Hypothalamus (tissue), 51 donors: ENCODE measurements at places on chromosomes 3 and 15.

GRCh38 chr15:66066005-66066404 lies 187.5 kb downstream of the MEGF11 start:
- no peak for DNase-seq

- no peak for DNase-seq
These were observed 533.0 kb upstream of the SEMA6D start for GRCh38 chr15:47184003-47184907.

DNA sequence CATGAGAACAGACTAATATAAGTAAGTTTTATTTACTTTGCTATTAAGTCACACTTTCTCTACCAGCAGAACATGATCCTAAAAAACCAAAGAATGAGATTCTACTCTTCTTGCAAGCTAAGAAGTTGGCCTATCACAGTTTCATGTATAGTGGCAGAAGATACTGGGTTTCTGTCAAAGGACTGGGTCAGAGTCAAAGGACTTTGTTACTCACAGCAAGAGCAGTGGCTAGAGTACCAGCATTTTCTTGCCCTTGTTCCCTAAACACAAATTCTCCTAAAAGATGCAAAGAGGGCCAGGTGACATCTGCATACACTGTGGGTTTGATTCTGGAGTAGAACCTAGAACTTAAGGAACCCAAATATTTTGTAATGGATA lies 105.2 kb downstream of the CBLB start:
- DNase-seq: no peak

DNA sequence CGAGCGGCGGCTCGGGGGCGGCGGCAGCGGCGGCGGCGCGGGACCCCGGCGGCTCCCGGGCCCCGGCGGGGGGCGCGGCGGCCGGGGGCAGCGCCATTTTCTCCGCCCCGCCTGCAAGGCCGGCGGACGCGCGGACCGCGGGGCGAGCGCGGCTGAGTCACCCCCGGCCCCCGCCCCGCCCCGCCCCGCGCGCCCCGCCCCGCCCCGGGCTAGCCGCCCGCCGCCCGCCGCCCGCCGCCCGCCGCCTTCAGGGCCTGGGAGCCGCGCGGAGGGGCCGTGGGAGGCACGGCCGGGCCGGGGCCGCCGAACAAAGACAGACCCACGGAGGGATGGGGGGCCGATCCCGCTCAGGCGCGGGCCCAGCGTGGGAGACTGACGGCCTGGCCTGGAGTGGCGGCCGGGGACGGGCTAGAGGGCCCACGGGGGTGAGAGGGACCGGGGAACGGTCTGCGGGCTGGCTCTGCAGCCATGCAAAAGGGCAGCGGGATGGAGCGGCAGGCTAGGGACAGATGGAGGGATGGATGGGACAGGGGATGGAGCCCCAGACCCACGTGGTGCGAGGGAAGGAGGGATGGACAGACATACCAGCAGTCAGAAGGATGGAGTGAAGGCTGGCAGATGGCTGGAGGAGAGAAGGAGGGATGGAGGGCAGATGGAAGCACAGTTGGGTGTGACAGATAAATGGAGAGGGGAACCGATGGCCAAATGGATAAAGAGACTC lies at the start of gene EIF4E3:
Gene EIF4E3 (minus strand): TSS at position 132 of the 721 bp plus-strand sequence. CDS start 35 bp downstream, at position 97.
- peak; percentile 16 for DNase-seq

DNA sequence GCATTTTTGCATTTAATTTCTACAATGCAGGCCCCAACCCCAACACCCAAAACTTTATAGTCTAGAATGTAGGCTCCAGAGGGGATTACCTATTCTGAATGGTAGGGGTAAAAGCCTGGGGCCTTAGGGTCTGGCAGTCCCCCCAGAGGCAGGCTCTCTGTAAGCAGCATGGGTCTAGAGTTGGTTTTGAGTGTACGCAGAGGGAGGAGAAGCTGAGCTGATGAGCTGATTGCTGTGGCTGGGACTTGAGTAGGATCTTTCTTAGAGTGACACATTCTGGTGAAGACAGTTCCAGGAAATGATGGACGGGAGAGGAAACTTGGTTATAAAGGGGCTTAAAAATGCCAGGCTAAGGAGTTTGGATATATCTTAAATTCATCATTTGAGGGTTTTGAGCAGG lies 2.1 kb downstream of the LPP start:
- DNase-seq: no peak

GRCh38 chr15:23387621-23388190 lies 33.2 kb downstream of the GOLGA8S start:
- DNase-seq: no peak

GRCh38 chr15:99187936-99188335 lies 61.4 kb downstream of the TTC23 start:
- DNase-seq: no peak

DNA sequence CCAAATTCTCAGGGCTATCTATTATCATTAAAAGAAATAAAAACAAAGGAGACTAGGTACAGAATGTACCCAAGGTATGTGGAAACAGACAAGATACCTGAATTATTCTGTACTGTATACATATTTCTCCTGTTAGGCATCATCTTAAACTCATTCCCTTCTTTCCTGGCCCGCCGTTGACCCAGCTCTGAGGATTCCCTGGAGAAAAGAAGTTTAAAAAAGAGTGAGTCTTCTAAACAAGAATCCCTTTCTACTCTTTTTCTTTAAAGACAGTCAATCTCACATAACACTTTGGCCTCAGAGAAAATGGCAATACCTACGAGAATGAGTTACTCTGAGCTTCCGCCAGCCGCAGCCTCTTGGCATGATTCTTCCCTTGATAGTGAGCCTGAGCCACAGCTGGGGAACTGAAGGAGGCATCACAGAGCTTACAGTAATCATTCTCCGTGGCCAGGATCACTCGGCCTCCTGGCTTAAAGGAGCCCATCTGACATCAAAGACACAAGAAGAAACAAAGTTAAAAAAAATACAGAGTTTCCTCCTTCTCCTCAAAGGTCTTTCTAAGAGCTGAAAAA lies 44.2 kb downstream of the ZMAT3 start:
- no peak for DNase-seq

- DNase-seq: peak; percentile 71
These were observed 24.9 kb downstream of the ABTB1 start for GRCh38 chr3:127697551-127698240.

- DNase-seq: no peak
These were observed 4.0 kb downstream of the SOX2 start for GRCh38 chr3:181715571-181716340.

DNA sequence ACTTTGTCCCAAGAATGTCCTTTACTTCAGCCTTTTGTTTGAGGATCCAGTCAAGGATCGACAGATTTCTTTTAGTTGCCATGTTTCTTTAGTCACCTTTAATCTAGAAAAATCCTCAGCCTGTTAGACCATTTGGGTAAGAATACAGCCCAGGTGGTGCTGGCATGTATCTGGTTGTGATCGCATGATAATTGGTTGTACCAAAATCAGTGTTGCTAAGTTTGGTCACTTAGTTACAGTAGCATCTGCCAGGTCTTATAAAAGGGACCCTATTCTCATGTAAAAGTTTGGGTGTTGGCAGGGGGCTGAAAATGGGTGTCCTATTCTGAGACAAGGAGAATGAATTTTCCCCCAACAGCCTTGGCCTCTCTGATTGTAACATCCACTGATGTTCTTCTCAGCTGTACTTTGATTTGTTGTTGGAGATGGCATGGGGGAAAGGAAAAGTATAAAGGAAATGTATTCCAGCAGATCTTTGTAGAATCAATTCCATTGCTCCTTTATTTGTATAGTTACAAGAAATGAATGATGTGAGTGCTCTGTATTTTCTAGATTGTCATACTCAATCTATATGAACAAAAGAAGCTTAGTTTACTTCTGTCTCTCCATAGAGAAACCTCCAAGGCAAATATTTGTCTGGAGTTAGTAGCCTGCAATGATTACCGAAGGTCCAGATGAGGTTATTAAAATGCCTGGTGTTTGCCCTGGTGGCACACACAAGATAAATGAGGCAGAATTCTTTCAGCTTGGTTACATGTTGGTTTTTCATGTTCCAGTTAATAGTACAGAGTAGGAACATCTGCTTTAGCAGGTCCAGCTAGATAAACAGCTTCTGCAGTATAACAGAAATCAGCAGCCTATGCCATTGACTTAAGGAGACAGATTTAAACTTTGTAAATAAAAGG lies 65.7 kb downstream of the CMTM8 start:
- DNase-seq: no peak

GRCh38 chr3:23488618-23489017 lies 285.5 kb downstream of the UBE2E2 start:
- DNase-seq: no peak

GRCh38 chr15:81336568-81336967 lies 12.6 kb upstream of the STARD5 start:
- DNase-seq: no peak

DNA sequence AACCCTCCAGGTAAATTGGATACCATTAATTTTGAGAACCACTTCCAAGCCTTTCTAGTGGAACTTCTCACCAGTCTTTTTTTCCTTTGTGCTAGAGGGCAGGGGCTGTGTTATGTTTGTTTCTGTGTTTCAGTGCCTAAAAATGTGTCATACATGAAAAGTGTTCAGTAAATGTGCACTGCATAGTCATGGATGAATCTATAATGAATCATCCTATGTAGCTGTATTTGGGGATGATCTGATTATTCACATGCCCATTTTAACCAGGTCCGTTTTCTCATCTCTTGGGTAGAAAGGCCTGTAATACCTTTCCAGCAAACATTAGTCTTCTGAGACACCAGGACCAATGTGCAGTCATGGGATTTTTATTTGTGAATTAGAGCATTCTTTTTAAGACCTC lies 583.0 kb upstream of the GOLIM4 start:
- DNase-seq: no peak

- no peak for DNase-seq
These were observed 70.9 kb downstream of the CHAC1 start for GRCh38 chr15:41024131-41024530.

DNA sequence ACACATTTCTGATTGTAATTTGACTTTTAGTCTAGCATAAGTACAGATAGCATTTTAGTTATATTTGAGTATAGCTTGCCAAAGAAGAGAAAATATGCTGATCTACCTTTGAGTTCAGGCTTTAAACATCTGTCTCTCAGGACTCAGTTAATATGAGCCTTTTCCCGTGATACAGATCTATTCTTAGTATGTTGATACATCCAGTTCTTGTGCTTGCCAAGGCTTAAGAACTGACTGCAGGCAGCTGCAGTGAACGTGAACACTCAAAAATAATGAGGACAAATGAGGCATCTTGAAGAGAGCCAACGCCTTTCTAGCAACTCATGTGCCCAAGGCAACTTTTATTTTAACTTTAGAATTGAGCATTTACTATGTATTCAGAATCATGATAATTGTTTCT lies 325.5 kb downstream of the SI start:
- DNase-seq: no peak

GRCh38 chr3:137763594-137763938 lies 549 bp upstream of the SOX14 start:
- no peak for DNase-seq

GRCh38 chr3:56980243-56980642 lies 80.2 kb upstream of the SPATA12 start:
- DNase-seq: no peak

- DNase-seq: no peak
These were observed 47.5 kb downstream of the ABTB1 start for GRCh38 chr3:127720161-127720823.

- DNase-seq: no peak
These were observed 201.2 kb downstream of the OPA1 start for GRCh38 chr3:193794002-193794881.

GRCh38 chr3:4754180-4755086 lies 224.8 kb upstream of the BHLHE40 start:
- DNase-seq: no peak

DNA sequence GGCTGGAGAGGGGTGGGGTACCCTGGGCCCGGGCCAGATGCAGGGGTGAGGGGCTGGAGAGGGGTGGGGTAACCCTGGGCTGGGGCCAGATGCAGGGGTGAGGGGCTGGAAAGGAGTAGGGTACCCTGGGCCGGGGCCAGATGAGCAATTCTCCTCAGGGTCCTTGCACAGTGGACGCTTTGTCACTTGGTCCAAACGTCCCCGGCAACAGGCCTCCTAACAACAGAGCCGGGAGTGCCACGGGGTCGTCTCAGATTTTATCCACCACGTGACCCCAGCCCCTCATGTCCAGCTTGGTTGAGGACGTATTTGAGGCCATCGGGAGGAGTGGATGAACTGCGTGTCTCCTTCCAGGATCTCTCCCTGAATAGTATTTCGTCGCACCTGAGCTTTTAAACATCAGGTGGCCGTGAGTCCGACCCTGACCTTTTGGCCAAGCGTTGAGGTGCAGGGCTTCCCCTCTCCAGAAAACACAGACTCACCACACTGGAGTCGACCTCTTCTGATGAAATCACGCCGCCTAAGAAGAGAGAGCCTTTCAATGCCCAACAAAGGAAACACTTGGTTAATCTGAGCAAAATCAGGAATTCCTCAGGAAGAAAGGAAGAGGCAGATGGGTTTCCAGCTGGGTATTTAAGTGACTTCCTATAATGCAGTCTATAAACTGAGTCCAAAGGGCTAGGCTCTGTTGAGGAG lies 12.8 kb upstream of the LRRC15 start:
- no peak for DNase-seq

GRCh38 chr3:190121383-190121782 lies 686 bp upstream of the P3H2 start:
- DNase-seq: no peak

GRCh38 chr15:63791228-63791627 lies 42.5 kb downstream of the HERC1 start:
- DNase-seq: no peak

DNA sequence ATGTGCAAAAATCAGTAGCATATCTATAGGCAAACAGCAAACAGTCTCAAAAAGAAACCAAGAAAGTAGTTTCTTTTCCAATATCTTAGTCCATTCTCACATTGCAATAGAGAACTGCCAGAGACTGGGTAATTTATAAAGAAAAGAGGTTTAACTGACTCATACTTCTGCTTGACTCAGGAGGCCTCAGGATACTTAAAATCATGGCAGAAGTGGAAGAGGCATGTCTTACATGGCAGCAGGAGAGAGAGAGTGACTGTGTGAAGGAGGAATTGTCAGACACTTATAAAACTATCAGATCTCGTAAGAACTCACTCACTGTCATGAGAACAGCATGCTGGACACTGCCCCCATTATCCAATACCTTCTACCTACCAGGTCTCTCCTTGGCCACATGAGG lies 327.9 kb upstream of the EPHA3 start:
- no peak for DNase-seq

DNA sequence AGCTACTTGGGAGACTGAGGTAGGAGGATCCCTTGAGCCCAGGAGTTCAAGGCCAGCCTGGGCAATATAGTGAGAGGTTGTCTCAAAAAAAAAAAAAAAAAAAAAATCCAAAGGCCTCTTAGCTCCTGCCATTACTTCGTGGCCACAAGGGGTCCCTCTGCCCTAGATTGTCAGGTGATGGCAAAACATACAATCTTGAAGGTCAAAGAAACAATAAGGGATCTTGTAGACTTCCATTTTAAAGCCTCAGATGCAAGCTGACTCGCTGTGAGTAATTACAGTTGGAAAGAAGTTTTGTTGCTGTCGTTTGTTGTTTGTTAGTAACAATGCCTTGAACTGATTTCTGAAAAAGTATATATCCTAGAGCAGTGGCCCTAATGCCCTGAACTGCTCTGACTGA lies 55.9 kb upstream of the PLCL2 start:
- no peak for DNase-seq

GRCh38 chr15:78564743-78565096 lies 600 bp upstream of the CHRNA5 start:
- DNase-seq: no peak
